ENCODE measurements at places on chromosomes 2 and 18. TPM values are rescaled to one million over a fixed set of nuclear protein-coding genes. Genes with fewer than 3 reads are reported as not detected.

DNA sequence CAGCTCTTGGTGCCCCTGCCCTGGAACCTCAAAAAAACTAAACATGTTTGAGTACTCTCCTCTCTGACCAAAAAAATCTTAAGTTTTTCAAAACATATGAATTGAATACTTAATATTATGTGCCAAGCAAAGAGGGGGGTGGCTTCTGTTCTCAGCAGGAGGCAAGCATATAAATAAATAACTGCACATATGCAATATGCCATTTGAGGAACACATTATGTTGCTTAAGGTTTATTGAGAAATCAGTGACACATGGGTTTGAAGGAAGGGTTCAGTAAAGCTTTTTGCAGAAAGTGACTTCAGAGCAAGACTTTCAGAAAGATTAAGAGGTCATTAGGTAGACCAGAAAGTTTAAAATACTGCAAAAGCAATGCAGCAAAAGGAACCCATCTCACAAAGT, 429.2 kb downstream of the TDRD15 start:
- no peak for ATAC-seq

DNA sequence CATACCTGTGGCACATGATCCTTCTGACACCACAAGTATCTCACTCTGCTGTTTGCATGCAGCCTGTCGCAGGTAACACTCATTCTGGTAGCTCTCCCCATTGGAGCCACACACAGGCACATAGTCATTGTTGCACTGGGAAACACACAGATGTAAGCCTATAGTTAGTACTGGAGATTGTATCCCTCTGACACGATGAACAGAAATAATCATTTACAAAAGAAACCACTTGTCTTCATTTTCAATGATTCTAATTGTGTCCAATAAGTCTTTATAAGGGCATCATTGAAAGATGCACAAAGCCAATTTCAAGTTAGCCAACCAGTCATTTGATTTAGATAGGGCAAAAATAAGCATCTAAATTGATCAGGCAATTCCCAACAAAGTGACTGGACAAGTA, 10.4 kb downstream of the TMEFF2 start:
- no peak for ATAC-seq

GRCh38 chr2:128196471-128196931, 105.5 kb downstream of the UGGT1 start:
- no peak for ATAC-seq

GRCh38 chr18:57631697-57632096, 10.1 kb upstream of the NARS1 start:
- no peak for ATAC-seq

DNA sequence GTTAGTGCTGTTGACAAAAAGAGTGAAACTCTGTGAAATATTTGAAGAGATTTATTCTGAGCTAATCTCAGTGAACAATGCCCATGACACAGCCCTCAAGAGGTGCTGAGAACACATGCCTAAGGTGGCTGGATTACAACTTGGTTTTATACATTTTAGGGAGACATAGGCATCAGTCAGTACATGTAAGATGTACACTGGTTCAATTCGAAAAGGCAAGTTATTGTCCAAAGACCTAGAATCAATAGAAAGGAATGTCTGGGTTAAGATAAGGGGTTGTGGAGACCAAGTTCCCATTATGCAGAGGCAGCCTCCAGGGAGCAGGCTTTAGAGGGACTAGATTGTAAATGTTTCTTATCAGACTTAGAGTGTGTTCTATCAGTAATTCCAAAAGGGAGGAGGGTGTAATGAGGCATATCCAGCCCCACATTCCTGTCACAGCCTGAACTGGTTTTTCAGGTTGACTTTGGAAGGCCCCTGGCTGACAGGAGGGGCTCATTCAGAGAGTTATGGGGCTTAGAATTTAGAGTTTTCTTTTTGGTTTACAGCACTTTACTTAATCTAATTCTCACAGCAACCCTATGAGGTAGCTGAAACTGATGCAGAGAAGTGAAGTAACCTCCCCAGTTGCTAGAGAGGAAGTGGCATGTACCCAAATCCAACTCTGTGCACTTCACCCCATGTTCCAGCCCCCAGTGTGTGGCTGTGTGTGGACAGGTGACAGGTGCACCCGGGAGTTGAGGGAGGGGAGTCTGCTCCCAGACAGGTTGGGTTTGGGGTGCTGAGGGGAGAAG, 28.3 kb upstream of the ASAP2 start:
- ATAC-seq, result no peak

DNA sequence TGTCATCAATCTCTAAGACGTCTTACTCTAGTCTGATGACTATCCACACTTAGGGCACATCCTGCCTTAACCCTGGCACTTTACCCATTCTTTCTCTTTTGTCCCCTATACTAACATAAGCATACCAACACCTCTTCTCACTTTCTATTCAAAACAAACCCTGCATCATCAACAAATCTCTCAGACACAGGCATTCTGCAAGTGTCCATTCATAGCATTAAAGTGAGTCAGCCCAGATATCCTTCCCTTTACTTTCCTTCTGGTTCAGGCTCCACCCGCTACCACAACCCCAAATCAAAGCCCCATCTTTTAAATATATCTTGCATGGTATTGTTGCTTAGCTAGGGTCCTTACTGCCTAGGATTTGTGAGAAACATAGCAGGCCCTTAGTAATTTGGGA, 3.8 kb downstream of the GRB14 start:
- no peak for ATAC-seq

DNA sequence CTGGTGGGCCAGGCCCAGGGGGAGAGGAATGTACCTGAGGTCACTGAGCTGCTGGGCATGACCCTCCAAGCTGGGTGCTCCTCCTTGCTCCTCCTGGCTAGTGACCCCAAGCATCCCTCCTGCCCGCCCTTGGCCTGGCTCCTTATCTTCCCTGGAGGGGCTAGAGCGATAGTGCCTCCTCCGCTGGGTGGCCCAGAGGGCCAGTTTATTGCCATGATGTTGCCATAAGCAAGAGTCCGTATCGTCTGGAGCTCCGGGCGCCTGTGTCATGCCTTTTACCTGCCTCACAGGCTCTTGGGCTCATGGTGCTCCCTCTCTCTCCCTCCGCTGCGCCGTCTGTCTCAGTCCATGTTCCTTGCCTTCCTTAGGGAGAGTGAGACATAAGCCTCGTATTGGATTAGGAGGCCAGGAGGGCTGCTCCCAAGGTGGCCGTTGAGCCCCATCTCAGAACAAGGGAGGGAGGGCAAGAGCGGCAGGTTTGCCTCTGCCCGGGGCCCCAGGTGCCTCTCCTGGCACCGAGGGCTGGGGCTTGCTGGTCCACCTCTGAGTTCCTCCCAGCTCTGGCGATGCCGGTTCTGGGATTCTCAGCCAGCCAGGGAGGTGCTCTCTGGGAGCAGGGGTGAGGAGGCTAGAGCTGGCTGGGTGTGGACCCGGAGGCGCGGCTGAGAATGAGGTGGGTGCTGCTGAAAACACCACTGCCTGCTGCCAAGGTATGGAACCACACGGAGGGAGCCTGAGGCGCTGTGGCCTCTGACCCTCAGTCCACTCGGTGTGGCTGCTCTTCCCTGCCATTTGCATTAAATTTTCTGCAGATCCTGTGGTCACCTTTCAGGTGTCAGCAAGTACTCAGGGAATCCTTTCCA, 22.6 kb downstream of the KCNIP3 start:
- no peak for ATAC-seq

DNA sequence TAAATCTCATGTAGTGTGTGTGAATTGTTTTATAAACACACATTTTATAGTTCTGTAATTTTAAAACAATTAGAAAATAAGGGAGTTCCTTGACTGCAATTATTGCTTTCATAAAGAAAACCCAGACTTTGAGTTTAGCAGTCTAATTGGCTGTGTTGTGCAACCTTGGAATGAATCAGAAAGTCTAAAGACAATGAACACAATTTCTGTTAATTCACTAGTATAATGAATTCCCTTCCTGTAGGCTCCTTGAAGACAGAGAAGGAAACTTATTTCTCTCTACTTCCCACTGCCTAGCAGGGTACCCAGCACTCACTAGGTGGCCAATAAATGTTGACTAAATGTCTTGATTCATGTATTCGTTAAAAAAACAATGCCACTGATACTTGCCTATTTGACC, 79.9 kb downstream of the ANTXR1 start:
- ATAC-seq, result no peak

- no peak for ATAC-seq
These were observed 13.6 kb downstream of the SAG start for GRCh38 chr2:233321166-233321565.

- ATAC-seq, result peak; percentile 50
These were observed 41.0 kb downstream of the LPIN2 start for GRCh38 chr18:2971741-2972552.

GRCh38 chr18:36175481-36175880, 11.8 kb upstream of the MOCOS start:
- ATAC-seq, result no peak

DNA sequence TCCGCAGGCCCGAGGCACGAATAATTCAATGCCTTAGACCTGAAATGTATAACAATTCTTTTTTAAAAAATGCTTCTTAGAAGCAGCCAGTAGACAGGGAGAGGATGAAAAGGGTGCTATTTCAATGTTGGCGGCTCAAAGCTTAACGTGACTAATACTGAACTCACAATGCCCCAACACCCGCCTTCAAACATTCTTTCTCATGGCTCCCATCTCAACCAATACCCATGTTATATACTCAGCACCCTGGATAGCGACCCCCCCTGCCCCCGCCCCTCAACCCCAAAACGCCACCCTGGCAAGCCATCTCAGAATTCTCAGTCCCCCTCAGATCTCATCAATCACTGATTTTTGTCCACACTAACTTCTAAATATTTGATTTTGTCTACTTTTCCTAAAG, 4.4 kb downstream of the FBXO41 start:
- ATAC-seq, result peak; percentile 4

The OR6B3 gene
- not detected for total RNA-seq

The IL36G gene
- total RNA-seq, result 0.54 TPM

The PID1 gene
- total RNA-seq, result 0.58 TPM
